ENCODE measurements at places on chromosomes 4 and X. TPM values are rescaled to one million over a fixed set of nuclear protein-coding genes. Genes with fewer than 3 reads are reported as not detected.

The QRFPR gene
- 0.51 TPM for total RNA-seq

The NEXMIF gene
- total RNA-seq: 0.07 TPM

The MAGEA6 gene
- not detected for total RNA-seq

The CT45A2 gene
- total RNA-seq: not detected

The CNOT6L gene
- 8.6 TPM for total RNA-seq

The CYSLTR1 gene
- not detected for total RNA-seq

The SSX4B gene
- not detected for total RNA-seq

The MSX1 gene
- total RNA-seq: 1.6 TPM

The MAOB gene
- 0.14 TPM for total RNA-seq

The MYOZ2 gene
- total RNA-seq: not detected

The PPP1R2C gene
- not detected for total RNA-seq

The POLN gene
- 0.29 TPM for total RNA-seq

The FRMD7 gene
- total RNA-seq: not detected

The CITED1 gene
- total RNA-seq: not detected

The TEX13B gene
- total RNA-seq: not detected

The SLC25A4 gene
- total RNA-seq: 25.0 TPM

The FMR1NB gene
- not detected for total RNA-seq

The UCP1 gene
- total RNA-seq: not detected

Measured in epithelial cell of proximal tubule (primary cell).